ENCODE measurements at places on chromosomes 4 and X. TPM values are rescaled to one million over a fixed set of nuclear protein-coding genes. Genes with fewer than 3 reads are reported as not detected.

GNRHR gene
- not detected for total RNA-seq

TMEM144 gene
- total RNA-seq: 20.6 TPM

- H3K36me3 ChIP-seq: no peaks in the 10 kb centered on the region
- H3K27me3 ChIP-seq: no peaks in the 10 kb centered on the region
- DNase-seq: no peak
- no peaks in the 10 kb centered on the region for H3K4me1 ChIP-seq
Observed at GRCh38 chr4:186739317-186739716, 15.7 kb upstream of the FAT1 start.

DNA sequence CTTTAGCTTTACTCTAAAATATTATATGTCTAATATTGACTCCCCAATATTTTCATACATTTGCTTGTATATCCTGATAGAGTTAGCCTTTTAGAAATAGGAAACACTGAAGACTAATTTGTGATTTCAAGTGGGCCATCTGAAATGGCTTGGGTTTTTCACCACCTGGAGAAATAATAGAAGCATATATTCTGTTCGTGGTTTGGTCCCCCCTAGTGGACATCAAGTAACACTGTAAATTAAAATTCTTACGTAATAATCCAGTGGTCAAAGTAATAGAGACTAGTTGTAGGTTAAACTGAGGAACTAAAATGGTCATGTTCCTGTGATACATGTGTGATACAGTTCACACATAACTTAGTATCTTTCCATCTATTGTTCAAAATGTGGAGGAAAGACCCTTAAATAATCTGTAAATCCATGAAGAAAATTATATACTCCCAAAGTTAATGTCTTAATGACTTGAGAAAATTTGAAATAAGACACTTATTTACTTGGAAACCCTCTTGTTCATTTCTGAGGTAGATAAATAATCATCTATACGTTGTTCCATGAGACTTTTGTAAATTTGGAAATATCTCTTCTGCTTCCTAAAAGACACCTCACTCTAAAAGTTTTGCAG, 79.8 kb upstream of the SMARCAD1 start:
- DNase-seq: no peak
- no peaks in the 10 kb centered on the region for H3K4me1 ChIP-seq
- H3K36me3 ChIP-seq: no peaks in the 10 kb centered on the region
- no peak overlapping the region for H3K27ac ChIP-seq
- H3K27me3 ChIP-seq: no peaks in the 10 kb centered on the region

FAT4 gene
- 7.2 TPM for total RNA-seq

GRCh38 chr4:11914406-11914805, 485.7 kb upstream of the HS3ST1 start:
- no peak for DNase-seq
- no peaks in the 10 kb centered on the region for H3K27me3 ChIP-seq
- H3K27ac ChIP-seq: no peak overlapping the region
- no peaks in the 10 kb centered on the region for H3K4me1 ChIP-seq

PHOX2B gene
- total RNA-seq: 0.27 TPM

- H3K36me3 ChIP-seq: no peaks in the 10 kb centered on the region
- no peak overlapping the region for H3K4me3 ChIP-seq
- peaks cover 4% of the 10 kb centered on the region for H3K4me1 ChIP-seq
- peak overlapping the region; percentile 58 for H3K27ac ChIP-seq
Observed at GRCh38 chr4:78661921-78662521, 110.5 kb downstream of the ANXA3 start.

DNA sequence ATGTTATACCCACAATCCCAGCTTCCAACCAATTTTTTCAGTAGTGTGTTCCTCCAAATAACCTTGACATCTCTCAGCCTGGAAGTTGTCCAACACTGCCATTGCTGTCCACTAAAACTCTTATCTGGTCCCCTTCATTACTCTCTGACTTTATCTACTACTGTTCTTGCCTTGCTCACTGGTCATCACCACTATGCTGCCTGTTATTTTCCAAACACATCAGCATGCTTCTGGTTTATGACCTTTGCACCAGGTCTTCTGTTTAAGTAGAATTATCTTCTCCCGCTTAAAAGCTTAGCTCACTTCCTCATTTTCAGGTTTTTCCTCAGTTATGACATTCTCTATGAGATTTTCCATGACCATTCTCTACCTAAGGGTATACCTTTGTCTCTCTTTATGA, 5.5 kb downstream of the ELMOD2 start:
- peaks cover 14% of the 10 kb centered on the region for H3K4me1 ChIP-seq
- no peaks in the 10 kb centered on the region for H3K36me3 ChIP-seq
- H3K4me3 ChIP-seq: no peak overlapping the region
- no peak for DNase-seq
- no peaks in the 10 kb centered on the region for H3K27me3 ChIP-seq

DNA sequence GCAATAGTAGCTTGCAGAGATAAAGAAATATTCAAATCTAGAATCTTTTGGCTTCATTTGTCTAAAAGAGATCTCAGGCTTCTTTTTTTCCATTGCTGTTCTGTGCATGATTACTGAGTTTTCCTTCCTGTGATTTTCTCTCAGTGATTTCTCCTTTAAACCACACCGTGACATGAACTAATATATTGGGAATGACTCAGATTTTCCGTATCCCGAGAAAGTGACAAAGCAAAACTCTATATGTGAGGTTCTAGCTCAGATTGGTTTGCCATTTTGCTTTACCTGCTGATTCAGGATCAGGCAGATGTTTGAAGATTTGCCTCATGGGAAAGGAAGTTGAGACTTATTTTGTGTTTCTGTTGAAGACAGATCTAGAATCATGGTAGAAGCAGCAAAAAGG, 59.4 kb downstream of the MTHFD2L start:
- no peak overlapping the region for H3K27ac ChIP-seq
- DNase-seq: no peak
- no peaks in the 10 kb centered on the region for H3K27me3 ChIP-seq
- H3K4me1 ChIP-seq: no peaks in the 10 kb centered on the region

RPS6KA6 gene
- 13.7 TPM for total RNA-seq

DNA sequence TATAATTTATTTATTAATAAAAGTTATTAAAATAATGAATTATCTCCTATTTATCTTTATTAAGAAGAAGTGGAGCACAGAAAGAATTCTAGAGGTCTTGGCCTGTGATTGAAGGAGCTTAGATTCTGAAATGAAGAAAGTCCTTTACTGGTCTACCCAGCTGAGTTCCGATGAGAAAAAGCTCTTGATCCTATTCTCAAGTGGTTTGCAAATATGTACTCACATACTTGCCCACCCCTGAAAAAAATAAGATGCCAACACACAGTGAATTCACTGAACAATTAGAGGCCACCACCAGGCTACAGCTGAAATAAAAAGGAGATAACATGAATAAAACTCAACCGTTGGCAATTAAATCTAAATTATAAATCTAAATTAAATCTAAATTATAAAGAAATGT, 253.4 kb downstream of the MAPK10 start:
- no peak overlapping the region for H3K27ac ChIP-seq
- no peaks in the 10 kb centered on the region for H3K36me3 ChIP-seq
- no peak for DNase-seq
- no peaks in the 10 kb centered on the region for H3K27me3 ChIP-seq
- no peaks in the 10 kb centered on the region for H3K4me1 ChIP-seq
- no peak overlapping the region for H3K4me3 ChIP-seq

DNA sequence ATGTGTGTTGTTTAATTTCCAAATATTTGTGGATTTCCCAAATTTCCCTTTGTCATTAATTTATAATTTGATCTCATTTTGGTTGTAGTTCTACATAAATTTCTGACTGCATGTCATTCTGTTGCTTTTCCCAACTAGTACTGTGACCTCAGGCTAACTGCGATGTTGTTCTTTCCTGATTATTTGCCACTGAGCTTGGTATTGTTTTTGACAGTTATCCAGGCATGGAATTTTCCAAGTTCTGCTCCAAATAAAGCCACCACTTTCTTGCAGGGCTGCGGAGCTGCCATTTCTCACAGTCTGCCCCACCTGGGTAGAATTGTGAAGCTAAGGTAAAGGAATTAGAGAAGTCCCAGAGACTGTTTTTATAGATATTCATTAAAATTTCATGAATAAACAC, 328.8 kb downstream of the ZNF674 start:
- no peaks in the 10 kb centered on the region for H3K4me1 ChIP-seq
- no peaks in the 10 kb centered on the region for H3K36me3 ChIP-seq
- H3K4me3 ChIP-seq: no peak overlapping the region

- no peak overlapping the region for H3K27ac ChIP-seq
- H3K27me3 ChIP-seq: no peaks in the 10 kb centered on the region
- DNase-seq: no peak
- no peaks in the 10 kb centered on the region for H3K4me1 ChIP-seq
- no peak overlapping the region for H3K4me3 ChIP-seq
- no peaks in the 10 kb centered on the region for H3K36me3 ChIP-seq
Observed at GRCh38 chr4:141432000-141432712, 204.2 kb upstream of the IL15 start.

KLHL13 gene
- 0.20 TPM for total RNA-seq

All from transverse colon (tissue), 4 donors.